Peyer's patch (tissue), 4 donors: ENCODE measurements at places on chromosomes 3 and 15. TPM values are rescaled to one million over a fixed set of nuclear protein-coding genes. Genes with fewer than 3 reads are reported as not detected.

DNA sequence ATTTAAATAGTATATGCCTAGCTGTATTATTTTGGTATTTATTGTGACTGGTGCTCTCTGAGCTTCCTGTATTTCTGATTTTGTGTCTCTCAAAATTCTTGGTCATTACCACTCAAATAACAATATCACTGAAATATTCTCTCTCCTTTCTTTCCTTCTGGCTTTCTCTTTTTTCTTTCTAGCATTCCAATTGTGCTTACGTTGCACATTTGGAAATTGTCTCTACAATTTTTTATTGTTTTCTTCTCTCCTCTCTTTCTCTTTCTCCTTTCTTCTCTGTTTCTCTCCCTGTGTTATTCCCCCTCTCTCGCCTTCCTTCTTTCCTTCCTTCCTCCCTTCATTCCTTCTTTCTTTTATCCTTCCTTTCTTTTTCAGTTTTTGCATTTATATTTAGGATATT lies 89.6 kb upstream of the MCTP2 start:
- DNase-seq = no peak

GRCh38 chr3:75192146-75192616 lies 471.9 kb upstream of the FRG2C start:
- DNase-seq = peak; percentile 18

DNA sequence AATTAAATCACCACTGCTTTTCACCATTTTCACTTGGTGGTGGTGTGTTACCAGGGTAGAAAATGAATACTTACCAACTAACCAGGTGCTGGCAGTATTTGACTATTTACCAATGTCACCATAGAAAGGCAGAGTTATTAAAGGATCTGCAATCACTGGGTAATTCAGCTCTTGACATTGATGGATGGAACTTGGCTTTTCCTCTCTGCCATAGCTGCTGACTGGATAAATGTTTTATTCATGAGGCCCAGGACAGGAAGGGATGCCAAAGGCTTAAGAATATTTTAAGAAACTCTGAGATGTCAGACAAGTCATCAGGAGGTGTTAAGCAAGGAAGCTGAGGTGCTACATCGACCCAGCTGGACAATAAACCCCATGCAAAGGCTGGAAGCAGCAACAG lies 495.5 kb upstream of the CFAP20DC start:
- DNase-seq = no peak

- peak; percentile 67 for DNase-seq
Measured at GRCh38 chr15:82680200-82681102, 29.2 kb downstream of the AP3B2 start.

SPATA12 gene
- not detected for total RNA-seq

RTP3 gene
- not detected for total RNA-seq

PRICKLE2 gene
- 3.5 TPM for total RNA-seq

CELSR3 gene
- total RNA-seq = 2.7 TPM
